Upper lobe of right lung (tissue), 1 donor: ENCODE measurements at places on chromosomes 11 and 22.

DNA sequence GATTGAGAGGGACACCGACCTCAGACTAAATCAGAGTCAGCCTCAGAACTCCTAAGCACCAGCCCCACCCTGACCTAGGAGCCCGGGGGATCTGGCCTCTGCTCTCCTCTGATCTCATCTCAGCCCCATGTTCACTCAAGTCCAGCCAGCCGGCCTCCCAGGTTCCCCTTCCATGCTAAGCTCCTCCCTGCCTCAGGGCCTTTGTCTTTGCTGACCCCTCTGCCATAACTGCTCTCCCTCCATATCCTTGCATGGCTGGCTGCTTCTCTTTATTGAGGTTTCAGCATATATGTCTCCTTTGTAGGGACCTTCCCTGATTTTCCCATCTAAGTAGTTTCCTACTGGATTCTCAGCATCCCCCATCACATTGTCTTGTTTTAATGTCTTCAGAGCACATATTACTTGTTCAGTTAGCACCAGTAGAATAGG is 780 bp upstream of the SLC15A3 start:
- no peaks in the 10 kb centered on the region for H3K36me3 ChIP-seq
- peaks cover 23% of the 10 kb centered on the region for H3K4me1 ChIP-seq
- peak overlapping the region; percentile 62 for H3K4me3 ChIP-seq
- peak overlapping the region; percentile 90 for H3K27ac ChIP-seq
- H3K27me3 ChIP-seq, result no peaks in the 10 kb centered on the region

GRCh38 chr11:132555617-132556016 is 976.7 kb downstream of the OPCML start:
- H3K4me1 ChIP-seq, result no peaks in the 10 kb centered on the region
- no peaks in the 10 kb centered on the region for H3K36me3 ChIP-seq
- no peak overlapping the region for H3K4me3 ChIP-seq
- DNase-seq, result no peak

- H3K4me1 ChIP-seq, result no peaks in the 10 kb centered on the region
- H3K4me3 ChIP-seq, result no peak overlapping the region
- H3K27ac ChIP-seq, result no peak overlapping the region
- no peaks in the 10 kb centered on the region for H3K27me3 ChIP-seq
Observed at GRCh38 chr11:71843858-71844257, 10.9 kb downstream of the DEFB108B start.

- H3K27ac ChIP-seq, result no peak overlapping the region
- H3K27me3 ChIP-seq, result no peaks in the 10 kb centered on the region
- H3K4me3 ChIP-seq, result no peak overlapping the region
- no peaks in the 10 kb centered on the region for H3K36me3 ChIP-seq
- no peak for DNase-seq
- H3K4me1 ChIP-seq, result peaks cover 3% of the 10 kb centered on the region
Observed at GRCh38 chr11:126175393-126175792, 36.1 kb downstream of the RPUSD4 start.
